ENCODE measurements at places on chromosomes 5 and 9. TPM values are rescaled to one million over a fixed set of nuclear protein-coding genes. Genes with fewer than 3 reads are reported as not detected.
A peak's percentile ranks its signal among the peaks of the same experiment; 100 is the strongest.

- H3K27ac ChIP-seq: no peak overlapping the region
- DNase-seq: no peak
- H3K27me3 ChIP-seq: no peaks in the 10 kb centered on the region
- H3K4me3 ChIP-seq: no peak overlapping the region
- H3K36me3 ChIP-seq: no peaks in the 10 kb centered on the region
Observed at GRCh38 chr9:96185518-96186156, 116.3 kb downstream of the HSD17B3 start.

DNA sequence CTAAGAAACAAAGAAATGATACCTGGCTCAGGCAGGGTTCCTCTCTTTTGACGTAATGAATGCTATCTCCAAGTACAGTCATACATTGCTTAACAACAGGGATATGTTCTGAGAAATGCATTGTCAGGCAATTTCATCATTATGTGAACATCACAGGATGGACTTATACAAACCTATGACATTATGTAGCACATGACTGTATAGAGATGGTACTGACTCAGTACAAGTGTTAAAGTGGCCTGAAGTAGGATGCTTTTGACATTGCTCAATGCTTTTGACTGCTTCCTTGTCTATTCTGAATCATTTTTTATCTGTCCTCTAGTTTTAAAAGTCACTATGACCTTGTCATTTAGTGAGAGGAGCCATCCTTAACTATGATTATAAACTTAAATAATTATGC lies 147.6 kb downstream of the NR2F1-AS1 start:
- H3K27ac ChIP-seq: no peak overlapping the region
- no peaks in the 10 kb centered on the region for H3K4me1 ChIP-seq
- H3K27me3 ChIP-seq: no peaks in the 10 kb centered on the region
- no peaks in the 10 kb centered on the region for H3K36me3 ChIP-seq
- no peak overlapping the region for H3K4me3 ChIP-seq
- no peak for DNase-seq

DNA sequence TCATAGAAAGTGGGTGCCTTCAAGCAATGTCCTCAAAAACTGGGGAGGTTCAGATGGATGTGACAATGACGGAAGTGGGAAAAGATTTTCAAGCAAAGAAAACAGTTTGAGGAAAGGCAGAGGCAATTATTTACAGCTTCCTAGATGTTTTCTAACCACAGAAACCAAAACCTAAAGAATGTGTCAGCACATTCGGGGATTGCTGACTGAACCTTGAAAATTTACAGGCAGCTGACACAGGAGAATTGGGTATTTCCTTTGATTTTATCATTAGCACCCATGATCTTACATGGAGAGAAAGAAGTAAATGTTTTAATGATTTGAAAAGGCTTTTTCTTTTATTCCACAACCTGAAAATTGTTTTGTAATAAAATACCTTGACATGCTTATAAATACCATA lies 369.0 kb downstream of the ACTL7B start:
- no peak for DNase-seq
- no peaks in the 10 kb centered on the region for H3K4me1 ChIP-seq
- no peaks in the 10 kb centered on the region for H3K27me3 ChIP-seq
- no peak overlapping the region for H3K27ac ChIP-seq
- H3K4me3 ChIP-seq: no peak overlapping the region
- H3K36me3 ChIP-seq: no peaks in the 10 kb centered on the region

DNA sequence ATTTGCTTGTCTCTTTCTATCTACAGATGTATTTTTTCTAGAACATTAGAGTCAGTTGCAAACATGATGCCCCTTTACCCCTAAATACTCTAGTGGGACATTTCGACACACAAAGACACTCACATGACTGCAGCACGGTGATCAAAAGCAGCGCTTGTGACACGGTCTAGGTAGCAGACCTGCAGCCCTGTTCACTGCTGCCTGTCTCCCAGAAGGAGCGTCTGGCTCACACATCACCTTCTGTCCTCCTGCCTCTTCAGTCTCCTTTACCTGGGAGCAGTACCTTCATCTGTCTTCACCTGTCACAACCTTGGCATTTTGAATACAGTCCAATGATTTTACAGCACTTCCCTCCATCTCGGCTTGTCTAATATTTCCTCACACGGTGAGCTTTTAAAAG lies 51.9 kb upstream of the SH3PXD2B start:
- no peak overlapping the region for H3K27ac ChIP-seq
- H3K4me3 ChIP-seq: no peak overlapping the region
- no peak for DNase-seq
- H3K36me3 ChIP-seq: no peaks in the 10 kb centered on the region

DNA sequence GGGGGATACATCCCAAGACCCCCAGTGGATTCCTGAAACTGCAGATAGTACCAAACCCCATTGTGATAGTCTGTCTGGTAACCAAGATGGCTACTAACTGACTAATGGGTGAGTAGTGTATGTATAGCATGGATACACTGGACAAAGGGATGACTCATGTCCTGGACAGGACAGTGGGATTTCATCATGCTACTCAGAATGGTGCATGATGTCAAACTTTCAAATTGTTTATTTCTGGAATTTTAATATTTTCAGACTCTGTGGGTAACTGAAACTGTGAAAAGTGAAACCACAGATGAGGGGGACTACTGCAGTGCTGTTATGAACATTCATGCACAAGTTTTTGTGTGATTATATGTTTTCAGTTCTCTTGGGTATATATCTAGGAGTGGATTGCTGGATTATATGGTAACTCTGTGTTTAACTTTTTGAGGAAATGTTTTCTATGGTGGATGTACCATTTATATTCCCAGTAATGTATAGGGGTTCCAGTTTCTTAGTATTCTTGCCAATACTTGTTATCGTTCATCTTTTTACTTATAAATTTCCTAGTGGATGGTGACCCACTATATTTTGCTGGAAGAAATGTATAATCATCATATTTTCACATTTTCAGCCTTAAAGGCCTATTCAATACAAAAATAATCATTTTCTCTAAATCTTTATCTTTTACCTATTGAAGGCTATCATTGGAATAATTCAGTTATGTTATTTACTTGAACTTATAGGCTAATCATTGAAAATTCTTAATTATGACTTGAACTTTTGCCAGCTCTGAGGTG lies 140.9 kb downstream of the NR3C1 start:
- DNase-seq: no peak
- H3K4me1 ChIP-seq: no peaks in the 10 kb centered on the region
- H3K4me3 ChIP-seq: no peak overlapping the region
- no peak overlapping the region for H3K27ac ChIP-seq
- H3K36me3 ChIP-seq: no peaks in the 10 kb centered on the region

DNA sequence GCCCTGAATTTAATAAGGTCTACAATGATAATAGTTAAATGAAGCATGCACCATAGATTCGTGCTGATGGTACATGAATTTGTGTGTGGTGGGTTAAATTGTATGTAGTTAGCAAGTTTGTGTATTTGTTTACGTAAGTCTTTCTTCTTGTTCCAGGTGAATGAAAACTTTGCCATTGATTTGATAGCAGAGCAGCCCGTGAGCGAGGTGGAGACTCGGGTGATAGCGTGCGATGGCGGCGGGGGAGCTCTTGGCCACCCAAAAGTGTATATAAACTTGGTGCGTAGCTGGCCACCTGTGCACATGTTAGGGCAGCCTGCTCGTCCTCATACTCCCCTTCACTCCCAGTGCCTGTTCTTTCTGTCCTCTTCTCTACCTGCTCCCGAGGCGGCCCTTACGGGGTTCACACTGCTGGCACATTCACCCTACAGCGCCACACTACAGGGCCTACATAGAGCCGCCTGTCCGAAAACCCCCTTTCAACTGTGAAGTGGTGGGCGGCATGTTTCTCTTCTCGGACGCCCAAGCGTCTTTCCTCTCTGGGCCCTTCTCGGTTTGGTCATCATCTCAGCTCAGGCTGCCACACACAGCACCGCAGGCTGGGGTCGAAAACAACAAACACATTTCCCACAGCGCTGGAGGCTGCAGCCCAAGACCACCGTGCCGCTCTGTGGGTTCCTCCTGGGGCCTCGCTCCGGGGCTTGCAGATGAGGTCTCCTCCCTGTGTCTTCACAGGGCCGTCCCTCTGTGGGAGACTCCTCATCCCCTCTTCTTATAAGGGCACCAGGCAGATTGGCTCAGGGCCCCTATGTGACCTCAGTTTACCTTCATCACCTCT lies 13.2 kb downstream of the NDUFS6 start:
- no peak overlapping the region for H3K4me3 ChIP-seq
- H3K27me3 ChIP-seq: no peaks in the 10 kb centered on the region
- DNase-seq: no peak
- no peak overlapping the region for H3K27ac ChIP-seq

GRCh38 chr5:33588654-33589372 lies 148.0 kb downstream of the TARS1 start:
- H3K36me3 ChIP-seq: no peaks in the 10 kb centered on the region
- DNase-seq: peak; percentile 16
- no peaks in the 10 kb centered on the region for H3K4me1 ChIP-seq
- no peak overlapping the region for H3K4me3 ChIP-seq
- no peaks in the 10 kb centered on the region for H3K27me3 ChIP-seq

DNA sequence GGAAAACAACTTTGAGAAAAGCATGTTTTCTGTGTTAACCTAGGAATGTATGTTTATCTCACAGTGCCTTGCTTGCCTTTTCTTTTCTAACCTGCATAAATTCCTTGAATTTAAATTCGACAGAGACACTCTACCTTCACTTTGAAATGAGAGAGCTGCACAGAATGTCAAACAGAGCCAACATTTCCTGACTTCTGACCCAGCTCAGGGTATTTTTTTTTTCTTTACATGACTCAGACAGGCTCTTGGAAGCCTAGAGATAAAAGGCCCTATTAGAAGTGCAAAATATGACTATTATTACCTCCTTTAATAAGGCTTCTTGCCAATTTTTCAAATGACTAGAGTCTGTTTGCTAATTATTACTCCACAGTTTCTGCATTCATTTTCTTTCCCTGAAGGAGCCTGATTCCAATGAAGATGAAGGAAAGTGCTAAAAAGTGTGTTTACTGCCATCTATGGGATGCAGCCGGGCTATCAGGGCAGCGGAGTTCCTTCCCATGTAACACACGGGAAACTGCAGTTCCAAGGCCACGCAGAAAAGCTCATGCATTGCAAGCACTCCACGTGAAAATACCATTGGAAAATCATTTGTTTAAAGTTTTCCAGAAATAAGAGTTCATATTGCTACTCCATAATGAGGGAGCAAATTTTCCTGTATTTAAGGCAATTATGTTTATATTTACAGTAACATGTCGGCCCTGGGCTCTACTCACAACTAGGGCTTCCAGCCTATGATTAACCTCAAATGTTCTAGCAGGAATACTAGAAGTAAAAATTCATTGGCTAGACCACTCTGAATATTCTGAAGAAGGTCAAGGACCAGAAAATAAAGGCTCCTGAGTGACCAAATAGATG lies 485.6 kb downstream of the ZSWIM6 start:
- no peak overlapping the region for H3K4me3 ChIP-seq
- no peak overlapping the region for H3K27ac ChIP-seq
- no peaks in the 10 kb centered on the region for H3K27me3 ChIP-seq
- no peaks in the 10 kb centered on the region for H3K36me3 ChIP-seq
- no peak for DNase-seq
- no peaks in the 10 kb centered on the region for H3K4me1 ChIP-seq

DNA sequence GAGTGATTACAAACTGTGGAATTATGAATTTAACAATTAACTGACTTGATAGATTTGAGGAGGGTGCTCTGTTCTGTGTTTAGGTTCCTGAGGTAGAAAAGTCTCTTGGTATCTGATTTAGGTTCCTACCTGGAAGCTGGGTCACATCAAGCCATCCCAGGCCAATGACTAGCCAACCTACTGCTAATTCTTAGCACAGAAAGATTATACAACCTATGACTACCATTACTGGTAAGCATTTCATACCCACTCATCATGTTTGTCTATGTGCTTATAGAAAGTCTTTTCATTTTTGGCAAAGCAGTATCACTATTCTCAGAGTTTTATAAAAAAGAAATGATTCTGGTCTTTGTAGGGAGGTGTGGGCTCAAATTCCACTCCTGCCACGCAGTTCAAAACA lies 49.7 kb downstream of the GNAQ start:
- no peaks in the 10 kb centered on the region for H3K27me3 ChIP-seq
- DNase-seq: no peak

DNA sequence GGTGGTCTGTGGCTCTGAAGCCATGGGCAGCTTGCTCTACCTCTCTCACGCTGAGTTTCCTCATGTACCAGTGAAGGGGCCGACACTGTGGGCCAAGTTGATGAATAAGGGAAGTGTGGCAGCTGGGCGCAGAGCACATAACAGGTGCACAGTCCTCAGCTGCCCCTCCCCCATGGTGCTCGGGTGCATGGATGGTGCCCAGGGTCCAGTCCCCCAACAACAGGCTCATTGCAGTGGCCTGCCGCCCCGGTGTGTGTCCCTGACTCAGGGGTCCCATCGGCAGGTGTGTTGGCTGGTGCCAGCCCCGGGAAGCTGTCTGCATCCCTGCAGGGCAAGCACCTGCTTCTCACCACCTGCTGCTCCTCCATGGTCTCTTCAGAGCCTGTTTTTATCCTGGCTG lies 36.6 kb downstream of the COL5A1 start:
- no peak overlapping the region for H3K27ac ChIP-seq
- H3K4me1 ChIP-seq: no peaks in the 10 kb centered on the region
- no peaks in the 10 kb centered on the region for H3K27me3 ChIP-seq

DNA sequence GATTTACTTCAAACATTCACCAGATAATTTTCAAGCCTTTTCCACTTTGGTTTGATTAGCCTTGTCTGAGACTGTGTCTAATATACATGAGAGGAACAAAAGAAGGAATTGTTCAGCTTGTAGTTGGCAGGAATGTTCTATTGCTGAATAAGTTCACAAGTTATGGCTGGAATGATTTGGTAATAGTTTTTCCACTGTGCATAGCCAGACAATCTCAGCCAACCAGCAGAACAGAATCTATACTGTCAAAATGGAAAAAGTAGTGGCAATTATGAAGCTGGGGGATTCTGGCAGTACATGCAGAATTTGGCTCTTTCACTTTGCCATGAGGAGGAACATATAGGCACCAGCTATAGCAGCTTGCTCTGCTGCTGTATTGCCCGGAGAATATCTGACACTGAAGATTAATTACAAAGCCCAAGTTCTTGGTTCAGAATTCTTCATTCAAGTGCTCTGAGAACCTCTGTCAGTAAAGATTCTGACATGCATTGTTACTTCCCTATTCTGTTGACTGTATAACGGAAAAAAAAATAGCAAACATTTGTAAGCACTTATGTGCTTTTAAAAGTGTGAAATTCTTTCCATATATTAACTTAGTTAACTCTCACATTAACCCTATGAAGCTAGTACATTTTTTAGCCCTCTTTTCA lies 150.6 kb downstream of the PRR16 start:
- DNase-seq: no peak
- H3K27ac ChIP-seq: no peak overlapping the region
- H3K4me1 ChIP-seq: no peaks in the 10 kb centered on the region
- H3K27me3 ChIP-seq: no peaks in the 10 kb centered on the region

GRCh38 chr5:132098151-132098594 lies 24.6 kb downstream of the CSF2 start:
- peaks cover 71% of the 10 kb centered on the region for H3K4me1 ChIP-seq
- DNase-seq: no peak
- H3K4me3 ChIP-seq: no peak overlapping the region
- H3K27me3 ChIP-seq: no peaks in the 10 kb centered on the region

ZNF169 gene
- 22.3 TPM for total RNA-seq

NUDCD2 gene
- total RNA-seq: 26.4 TPM

CCL19 gene
- not detected for total RNA-seq
